ENCODE measurements at places on chromosomes 16 and 17.

GRCh38 chr17:77842528-77843147, 115.9 kb upstream of the TNRC6C start:
- DNase-seq = no peak

DNA sequence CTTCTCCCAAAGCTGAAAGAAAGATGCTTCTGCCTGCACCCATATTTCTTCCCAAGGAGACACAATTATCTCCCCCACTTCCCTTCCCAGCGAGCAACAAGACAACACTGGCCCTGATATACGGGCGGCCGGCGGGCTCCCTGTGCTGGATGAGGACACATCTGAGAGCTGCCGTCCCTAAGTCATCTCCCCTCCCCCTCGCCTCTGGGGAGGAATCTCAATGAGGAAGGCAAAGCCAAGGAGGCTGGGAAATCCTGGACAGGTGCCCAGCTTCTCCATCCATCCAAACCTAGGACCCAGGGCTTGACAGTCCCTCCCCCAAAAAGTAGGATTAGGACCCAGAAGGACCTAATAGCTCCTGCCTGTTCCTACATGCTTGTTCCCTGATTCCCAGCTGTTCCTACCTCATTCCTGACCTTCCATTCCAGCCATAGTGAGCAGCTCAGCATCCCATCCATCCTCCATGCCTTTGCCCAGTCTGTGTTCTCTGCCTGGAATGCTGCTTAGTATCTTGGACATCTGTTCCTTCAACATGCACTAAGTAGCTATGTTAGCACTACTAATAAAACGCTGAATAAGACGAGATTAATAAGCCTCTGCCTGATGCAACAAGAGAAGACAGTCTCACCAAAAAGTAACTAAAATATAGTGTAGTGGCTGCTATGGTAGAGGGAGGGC, 167.9 kb downstream of the CCT6B start:
- no peak for DNase-seq

DNA sequence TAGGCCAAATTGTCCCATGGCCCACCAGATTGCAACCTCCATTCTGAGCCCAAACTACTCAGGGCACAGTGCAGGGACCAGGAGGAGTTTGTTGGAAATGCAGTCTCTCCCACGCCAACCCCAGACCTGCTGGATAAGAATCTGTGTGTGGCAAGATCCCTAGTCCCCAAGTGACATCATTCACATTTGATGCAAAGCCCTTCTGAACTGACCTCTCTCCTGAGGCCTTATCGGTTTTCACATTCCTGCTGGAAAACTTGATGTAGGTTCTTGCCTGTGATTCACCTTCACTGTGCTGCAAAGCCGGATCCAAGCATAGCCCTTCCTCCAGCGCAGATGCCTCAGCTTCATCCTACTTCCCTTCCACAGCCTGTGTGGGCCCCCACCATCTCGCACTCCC, 6.6 kb upstream of the SHCBP1 start:
- DNase-seq = no peak

- no peak for DNase-seq
These were observed 19.4 kb downstream of the KLHL36 start for GRCh38 chr16:84667600-84668309.

DNA sequence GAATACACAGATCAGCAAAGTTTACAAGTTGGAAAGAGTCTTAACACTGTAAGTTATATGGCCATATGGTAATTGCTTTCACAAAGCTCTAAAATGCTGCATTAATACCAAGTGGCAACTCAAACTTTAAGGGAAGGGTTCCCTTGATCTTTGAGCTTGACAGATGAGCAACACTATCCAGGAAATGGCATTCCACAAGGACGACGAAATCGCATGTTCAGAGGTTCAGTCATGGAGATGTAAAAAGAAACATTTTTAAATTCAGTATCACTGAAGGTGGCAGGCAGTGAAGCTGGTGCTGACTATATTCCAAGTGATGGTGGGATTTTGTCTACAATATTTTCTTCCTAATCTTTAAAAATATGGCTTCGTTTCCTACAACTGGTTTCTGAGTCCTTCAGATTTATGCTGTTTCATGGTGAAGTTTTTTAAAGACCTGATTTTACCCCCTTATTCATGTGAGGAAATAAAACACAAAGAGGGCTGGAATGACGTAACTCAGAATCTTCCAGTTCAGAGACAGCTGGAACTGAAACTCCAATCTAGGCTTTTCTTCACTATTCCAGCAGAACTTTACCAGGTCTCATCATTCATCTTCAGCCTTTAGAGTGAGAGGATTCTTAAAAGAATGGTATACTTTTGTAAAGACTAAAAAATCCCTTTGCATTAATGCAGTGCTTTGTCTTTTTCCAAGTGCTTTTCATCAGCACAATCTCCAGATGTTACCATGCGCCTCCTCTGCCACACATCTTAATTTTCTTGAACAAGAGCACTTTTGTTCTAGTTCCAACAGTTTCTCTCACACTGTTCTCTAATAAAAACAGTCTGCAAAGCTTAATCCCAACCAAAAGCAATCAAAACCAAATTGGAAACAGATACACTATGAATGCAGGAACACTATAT, 20.2 kb downstream of the CHCT1 start:
- DNase-seq = no peak

DNA sequence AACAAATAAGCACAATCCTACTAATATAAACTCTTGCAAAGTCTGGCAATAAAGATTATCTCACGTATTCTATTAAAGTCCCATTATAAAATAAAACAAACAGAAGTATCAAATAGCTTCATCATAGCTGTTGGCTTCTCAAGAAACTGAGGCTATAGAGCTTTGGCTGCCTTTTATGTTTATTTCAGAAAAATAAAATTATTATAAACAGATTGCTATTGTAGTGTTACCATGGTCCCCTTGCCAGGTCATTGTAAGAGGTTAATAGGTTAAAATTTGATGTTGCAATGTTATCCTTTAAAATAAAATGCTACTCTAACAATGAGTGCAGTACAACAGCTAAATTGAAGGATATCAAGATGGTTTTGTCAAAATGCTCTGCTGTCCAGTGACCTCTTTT, 828.8 kb upstream of the SOX9 start:
- no peak for DNase-seq

DNA sequence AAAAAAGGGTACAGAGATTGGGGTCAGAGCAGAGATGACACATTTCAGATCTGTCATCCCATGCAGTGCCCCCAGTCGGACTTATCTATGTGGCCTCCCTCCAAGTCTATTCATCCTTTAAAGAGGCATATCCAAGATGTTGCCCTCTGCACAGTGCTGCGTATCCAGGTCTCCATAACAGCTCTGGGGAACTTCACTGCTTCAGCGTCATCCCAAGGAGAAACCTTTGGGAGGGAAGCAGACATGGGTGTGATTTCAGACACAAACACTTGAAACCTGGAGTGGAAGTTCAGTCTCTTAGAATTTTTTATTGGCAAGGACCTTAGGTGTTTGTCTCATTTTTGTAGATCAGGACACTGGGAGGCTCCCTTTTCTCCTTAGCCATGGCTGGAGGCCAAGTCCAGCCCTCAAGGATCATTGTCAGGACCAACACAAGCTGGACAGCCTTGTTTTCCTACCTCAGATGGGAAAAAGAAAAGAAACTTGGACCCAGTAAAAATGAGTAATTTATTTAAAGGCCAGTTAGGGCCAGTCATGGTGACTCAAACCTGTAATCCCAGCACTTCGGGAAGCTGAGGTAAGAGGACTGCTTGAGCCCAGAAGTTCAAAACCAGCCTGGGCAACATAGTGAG, 23.9 kb upstream of the NLK start:
- DNase-seq = no peak

- DNase-seq = no peak
These were observed 81.5 kb upstream of the TNRC6C start for GRCh38 chr17:77877036-77877435.

DNA sequence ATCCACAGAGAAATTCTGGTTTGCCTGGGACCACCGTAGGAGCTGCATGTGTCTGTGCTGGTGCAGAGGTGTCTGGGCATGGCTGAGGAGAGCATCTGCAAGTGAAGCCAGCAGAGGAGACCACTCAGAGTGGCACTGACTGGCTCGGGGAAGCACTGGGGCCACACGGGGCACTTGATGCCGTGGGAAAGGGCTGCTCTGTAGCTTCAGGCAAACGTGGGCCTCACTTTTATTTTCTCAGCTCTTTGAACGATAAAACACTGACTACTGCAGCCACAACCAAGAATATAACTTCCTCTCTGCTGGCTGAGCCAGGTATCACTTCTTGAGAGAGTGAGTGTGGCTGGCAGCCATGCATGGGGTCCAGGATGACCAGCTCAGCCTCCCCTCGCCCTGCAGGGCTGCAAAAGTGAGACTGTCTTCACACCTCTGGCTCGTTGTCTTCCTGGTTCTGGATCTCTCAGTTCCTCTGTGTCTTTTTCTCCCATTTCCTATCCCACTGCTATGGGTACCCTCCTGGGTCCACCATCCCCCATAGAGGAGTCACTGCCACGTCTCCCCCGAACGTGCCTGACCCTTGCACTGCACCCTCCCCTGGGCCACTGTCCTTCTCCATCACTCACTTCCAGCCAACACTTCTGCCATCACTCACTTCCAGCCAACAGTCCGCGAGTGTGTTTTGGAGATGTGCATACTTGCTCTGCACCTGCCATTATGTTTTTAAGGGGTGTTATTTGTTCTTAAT, 201.4 kb upstream of the CHMP6 start:
- no peak for DNase-seq

DNA sequence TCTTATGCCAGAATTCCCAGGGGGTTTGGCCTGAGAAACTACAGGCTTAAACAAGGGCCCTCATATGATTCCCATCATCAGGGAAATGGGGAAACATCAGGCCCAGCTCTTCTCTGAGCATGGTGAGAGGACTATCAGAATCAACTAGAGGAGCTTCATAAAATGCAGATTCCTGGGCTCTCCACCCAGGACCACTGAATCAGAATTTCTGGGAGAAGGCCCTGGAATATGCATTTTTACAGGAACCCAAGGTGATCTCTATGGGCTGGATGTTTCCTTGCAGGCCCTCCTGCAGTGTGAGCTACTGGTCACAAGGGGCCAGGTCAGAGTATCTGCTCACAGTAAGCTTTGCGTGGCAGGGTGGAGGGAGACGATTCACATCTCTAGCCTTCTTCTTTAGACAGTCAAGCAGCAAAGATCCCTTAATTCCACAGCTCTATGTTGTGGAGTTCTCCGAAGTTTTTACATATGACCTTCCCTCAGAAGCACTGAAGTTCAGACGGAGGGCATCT, 38.8 kb upstream of the HOXB13 start:
- DNase-seq = no peak

DNA sequence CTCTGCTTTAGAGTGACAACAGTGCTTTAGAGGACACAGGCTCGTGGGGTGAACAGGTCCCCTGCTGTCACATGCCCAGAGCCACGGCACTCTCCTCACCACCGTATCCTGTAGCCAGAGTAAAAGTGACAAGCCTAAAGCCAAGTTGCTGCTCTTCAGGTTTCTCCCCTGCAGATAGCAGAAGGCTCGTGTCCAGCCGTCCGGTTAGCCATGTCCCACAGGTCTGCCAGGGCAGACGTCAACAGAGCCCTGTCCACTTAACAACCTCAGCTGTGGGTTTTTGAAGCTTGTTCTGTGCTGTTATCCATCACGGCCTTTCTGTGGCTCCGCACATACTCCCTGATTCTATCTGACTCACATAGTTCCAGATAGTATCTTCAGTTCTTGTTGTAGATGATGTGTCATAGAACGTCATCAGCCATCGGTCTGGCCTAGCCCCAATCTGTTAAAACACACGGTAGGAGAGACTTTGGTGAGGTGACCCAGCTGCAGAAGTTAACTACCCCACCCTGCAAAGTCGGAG, 100.7 kb downstream of the SOCS1 start:
- DNase-seq = no peak

DNA sequence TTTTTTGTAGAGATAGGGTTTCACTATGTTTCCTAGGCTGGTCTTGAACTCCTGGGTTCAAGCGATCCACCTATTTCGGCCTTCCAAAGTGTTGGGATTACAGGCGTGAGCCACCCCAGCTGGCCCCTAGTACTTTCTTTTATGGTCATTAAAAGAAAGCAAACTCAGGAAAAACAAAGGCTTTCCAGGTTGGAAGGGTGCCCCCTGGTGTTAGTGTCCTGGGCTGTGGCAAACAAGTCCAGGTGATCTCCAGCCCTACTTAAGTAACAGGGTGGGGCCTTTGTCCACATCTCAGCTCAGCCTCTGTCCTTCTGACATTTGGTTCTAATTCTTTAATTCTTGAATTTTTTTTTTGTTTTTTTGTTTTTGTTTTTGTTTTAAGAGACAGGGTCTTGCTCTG, 6.9 kb downstream of the IGFBP4 start:
- DNase-seq = no peak

DNA sequence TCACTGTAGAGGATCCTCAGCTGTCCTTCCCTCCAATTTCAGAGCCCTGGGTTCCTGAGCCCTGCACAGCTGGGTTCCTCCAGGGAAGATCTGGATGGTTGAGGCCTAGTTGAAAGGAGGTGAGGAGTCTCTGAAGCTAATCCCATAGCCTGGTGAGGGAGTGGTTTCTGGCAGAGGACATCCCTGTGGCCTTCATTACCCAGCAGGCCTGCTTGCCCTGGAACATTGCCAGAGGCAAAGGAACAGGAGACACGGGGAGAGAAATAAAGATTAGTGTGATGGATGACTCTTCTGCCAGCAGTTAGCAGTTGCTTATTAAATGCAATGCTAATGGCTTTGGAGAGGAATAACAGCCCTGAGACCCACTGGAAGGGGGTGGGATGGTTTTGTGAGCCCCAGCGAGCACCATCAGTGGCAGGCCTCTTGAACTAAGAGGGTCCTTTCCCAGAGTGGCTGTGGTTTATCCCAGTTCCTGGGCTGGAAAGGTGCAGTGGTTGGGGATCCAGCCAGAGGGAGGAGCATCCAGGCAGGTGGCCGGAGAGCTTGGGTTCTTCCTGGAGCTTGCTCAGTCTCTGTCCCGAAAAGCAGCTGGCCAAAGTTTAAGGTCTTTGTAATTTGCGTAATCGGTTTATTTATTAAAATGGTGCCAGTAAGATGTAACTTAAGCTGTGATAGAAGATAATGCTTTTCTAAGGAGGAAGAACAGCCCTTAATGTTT, 209.7 kb downstream of the CCDC182 start:
- no peak for DNase-seq

DNA sequence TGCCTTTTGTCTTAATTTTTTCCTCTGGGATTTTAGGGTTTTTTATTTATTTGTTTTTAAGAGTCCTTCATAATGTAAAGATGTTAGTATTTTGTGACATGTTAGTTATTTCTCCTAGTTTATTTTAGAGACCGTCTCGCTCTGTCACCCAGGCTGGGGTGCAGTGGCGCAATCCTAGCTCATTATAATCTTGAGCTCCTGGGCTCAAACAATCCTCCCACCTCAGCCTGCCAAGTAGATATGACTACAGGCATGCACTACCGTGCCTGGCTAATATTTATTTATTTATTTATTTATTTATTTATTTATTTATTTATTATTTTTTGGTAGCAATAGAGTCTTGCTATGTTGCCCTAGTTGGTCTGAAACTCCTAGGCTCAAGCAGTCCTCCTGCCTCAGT, 37.4 kb upstream of the ARHGAP17 start:
- no peak for DNase-seq

- no peak for DNase-seq
These were observed 37.1 kb upstream of the CACNG1 start for GRCh38 chr17:67007266-67007665.

DNA sequence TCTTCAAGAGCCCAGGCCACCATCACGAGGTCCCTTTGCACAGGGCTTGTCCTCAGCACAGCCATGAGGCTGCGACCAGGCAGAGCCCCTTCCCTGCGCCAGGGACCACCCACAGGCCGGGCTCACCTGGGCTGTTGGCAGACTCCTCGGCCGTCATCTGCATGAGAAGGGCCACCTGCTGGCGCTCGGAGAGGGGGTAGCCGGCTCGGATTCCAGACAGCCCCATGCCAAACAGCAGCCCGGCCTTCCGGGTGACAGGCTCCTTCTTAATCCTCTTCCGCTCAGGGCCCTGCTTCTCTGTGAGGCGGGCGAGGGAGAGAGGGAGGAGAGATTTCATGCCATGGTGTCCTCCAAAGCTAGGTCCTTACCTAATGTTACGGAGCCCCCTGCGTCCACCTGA, 73.4 kb downstream of the ZNF778 start:
- no peak for DNase-seq

All from left forelimb (tissue), 1 donor.